ENCODE measurements at places on chromosomes 13 and 19.

DNA sequence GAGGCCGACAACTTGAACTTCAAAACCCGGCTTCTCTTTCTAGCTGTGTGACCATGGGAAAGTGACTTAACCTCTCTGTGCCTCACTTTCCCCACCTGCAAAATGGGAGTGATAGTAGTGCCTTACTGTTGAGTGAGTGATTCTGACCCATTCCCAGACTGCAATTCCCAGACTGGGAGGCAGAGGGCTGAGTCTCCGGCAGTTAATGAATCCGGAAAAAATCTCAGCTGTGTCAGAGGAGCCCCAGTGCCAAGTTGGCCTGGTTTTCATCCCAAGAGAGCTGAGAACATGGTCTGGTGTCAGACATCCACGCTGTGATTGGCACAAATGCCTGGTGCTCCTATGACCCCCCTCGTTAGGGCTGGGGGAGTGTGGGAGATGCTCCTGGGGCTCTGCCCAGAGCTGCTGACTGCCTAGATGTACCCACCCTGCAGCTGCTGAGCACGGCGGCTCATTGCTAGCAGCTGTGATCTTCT, 50.0 kb downstream of the PIN1 start:
- no peak for DNase-seq

DNA sequence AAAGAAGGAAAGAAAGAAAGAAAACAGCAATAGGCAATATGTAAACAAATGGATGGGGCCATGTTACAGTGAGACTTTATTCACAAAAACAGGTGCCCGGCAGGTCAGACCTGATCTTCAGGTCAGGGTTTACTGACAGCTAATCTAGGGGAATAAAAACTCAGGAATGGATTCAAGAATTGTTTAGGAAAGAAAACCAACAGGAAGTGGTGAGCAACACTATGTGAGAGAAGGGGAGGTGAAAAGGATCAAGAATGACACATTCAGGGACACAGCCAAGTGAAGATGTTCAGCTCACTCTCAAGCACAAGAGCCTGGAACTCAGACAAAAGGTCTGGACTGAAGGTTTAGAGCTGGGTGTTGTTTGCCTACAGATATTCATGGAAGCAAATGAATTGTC, 244.5 kb downstream of the EFNB2 start:
- no peak for DNase-seq

DNA sequence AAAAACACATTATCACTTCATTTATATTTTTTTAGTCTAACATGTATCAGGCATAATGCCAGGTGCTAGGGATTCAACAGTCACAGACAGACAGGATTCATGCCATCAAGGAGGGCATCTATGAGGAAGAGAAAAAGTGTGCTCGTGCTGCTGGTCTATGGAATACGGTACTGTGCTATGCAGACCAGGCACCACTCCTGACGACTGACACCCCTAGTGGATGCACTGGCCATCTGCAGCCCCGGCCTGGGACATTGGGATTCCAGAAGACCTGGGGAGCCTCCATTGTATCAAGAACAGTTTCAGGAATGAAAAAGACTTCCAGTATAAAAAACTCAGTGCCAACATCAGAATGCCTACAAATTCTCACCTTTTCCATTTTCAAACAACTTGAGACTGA, 94.0 kb downstream of the KLF12 start:
- no peak for DNase-seq

DNA sequence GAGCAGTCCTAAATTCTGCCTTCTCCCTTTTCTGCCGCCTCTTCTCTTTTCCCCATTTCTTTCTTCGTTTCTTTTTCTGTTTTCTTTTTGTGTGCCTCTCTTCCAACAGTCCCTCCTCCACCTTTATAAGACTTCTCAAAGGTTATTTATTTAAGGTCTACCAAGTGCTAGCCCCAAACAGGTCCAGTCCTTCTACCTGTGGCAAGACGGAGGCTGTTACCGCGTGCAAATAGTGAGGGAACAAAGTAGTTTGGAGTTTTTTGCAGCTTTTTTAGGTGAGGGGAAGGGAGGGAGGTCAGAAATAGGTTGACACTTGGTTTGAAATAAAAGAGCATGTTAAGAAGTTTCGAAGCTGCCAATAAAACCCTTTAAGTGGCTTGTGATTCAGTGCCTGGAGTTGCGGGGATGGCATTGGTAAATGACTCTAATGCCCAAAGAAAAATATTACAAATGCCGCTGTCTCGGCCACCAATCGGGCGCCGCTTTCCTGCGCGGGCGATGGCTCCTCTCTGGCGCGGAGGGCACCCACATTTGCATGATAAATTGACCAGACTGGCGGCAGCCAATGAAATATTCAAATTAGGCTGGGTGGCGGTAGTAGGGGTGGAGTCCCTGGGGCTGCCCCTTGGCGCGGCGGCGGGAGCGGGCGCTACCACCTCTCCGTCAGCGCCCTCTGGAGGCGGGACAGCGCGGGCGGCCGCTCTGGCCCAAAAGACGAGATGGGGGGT, 7.5 kb upstream of the TSHZ3 start:
- DNase-seq, result no peak

GRCh38 chr13:94033830-94034642, 445.4 kb downstream of the DCT start:
- no peak for DNase-seq

DNA sequence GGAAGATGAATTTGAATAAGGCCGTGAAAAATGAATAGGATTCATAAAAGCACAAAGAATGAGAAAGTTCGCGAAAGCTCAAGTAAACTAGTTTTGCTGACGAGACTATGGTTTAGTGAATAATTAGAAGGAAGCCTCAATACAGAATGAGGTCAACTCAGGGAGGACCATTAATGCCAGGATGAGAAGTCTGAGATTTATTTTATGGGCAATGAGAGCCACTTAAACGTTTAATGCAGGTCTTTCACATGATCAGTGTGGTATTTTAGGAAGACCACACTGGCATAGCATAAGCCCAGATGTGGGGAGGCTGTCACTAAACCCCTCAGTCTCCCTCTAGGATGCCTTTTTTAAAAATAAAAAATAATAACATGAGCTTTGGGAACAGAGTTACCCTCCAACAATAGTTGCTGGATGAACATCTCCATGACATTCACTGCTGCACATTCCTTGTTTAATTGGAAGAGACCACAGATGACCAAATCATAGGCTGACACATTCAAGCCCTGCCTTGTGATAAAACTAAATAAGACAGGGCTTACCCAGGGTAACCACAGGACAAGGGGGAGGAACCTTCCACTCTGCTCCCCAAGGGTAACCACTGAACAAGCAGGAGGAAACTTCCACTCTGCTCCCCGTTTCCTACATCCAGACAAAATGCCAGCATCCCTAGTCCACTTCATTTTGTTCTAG, 43.6 kb upstream of the LSM14A start:
- DNase-seq, result no peak

GRCh38 chr13:23518231-23518630, 52.0 kb upstream of the TNFRSF19 start:
- no peak for DNase-seq

DNA sequence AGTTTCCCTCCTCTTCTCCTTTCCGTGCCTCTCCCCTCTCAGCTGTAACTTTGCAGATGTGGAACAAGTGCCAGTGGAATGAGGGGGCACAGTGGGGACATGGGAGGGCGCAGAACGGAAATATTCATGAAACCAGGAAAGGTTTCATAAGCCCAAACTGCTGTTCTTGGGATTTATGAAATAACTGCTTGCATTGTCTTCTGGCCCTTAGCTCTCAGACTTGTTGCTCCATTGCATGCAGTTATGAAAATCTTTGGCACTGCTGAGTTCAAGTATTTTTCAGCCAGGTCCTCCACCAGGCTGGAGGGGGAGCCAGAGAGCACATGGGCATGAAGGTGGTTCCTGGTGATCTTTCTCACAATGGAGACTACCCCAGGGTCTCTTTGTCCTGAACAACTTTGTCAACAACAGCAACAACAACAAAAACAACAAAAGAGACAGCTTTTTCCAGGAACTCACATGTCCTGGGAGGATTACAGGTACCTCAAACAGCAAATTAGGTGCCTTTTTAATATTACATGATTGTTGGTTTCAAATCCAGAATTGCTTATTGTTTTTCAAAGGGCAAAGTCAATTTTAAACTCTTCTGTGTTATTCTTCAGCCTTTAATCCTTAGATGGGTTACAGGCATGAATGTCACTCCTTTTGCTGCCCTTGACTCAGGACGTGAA, 1.5 kb downstream of the RGCC start:
- no peak for DNase-seq

- no peak for DNase-seq
Measured at GRCh38 chr13:73096638-73097037, 37.8 kb downstream of the KLF5 start.

DNA sequence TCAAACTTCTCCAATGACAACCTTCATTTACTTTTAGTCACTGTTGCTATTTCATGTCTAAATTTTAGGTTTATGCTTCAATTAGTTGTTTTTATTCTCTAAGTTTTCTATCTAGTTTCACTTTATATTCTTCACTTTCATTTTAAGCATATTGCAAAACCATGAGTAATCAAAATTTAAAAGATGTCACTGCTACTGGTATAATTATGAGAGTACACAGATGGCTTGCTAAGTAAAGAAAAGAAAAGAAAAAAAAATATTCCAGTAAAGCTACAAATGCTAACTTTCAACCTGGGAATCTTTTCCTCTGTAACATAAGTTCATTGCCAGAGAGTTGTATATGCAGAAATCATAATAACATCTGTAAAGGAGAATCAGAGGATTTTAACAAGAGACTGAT, 1624.7 kb downstream of the PCDH9 start:
- no peak for DNase-seq

GRCh38 chr13:99506634-99507033, 5.4 kb downstream of the TM9SF2 start:
- DNase-seq, result no peak

DNA sequence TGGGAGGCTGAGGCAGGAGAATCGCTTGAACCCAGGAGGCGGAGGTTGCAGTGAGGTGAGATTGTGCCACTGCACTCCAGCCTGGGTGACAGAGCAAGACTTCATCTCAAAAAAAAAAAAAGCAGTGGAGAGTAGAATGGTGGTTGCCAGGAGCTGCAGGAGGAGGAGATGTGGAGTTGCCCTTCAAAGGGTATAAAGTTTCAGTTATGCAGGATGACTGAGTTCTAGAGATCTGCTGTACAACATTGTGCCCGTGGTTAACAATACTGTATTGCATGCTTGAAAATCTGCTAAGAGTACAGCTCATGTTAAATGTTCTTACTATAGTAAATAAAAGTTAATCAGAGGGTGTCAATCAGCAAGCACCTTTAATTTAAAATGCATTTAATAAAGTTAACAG, 28.4 kb upstream of the LATS2 start:
- DNase-seq, result no peak

- no peak for DNase-seq
Measured at GRCh38 chr13:38647312-38647711, 39.6 kb upstream of the FREM2 start.

DNA sequence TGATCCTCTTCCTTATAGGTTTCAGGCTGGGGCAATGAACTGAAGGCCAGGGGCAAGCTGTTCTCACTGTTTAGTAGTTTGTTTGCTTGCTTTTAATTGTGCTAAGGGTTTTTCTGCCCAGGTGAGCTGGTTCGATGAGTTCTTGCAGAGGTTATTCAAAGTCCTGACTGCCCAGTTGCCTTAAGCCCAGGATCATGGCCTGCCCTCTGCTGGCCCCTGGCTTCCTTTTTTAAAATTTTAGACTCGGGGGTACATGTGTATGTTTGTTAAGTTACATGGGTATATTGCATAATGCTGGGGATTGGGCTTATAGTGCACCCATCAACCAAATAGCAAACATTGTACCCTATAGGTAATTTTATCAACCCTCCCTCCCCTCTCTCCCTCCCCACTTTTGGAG, 65.7 kb downstream of the ZNF536 start:
- no peak for DNase-seq

- no peak for DNase-seq
Measured at GRCh38 chr19:15072930-15073647, 8.9 kb upstream of the OR1I1 start.

DNA sequence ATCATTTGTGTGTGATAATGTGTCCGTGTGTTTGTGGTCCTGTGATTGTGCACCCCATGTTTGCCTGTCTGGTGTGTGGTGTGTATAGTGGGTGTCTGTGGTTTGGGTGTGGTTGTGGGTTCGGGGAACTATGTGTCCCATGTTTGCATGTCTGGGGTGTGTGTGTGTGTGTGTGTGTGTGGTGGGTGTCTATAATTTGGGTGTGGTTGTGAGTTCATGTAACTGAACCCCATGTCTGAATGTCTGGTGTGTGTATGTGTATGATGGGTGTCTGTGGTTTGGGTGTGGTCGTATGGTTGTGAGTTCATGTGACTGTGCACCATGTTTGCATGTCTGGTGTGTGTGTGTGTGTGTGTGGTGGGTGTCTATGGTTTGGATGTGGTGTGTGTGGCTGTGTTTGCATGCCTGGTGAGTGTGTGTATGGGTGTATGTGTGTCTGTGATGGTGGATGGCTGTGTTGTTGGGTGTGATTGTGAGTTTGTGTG, 11.1 kb upstream of the NFIX start:
- no peak for DNase-seq

GRCh38 chr19:51466723-51467122, 8.5 kb upstream of the SIGLEC8 start:
- no peak for DNase-seq

DNA sequence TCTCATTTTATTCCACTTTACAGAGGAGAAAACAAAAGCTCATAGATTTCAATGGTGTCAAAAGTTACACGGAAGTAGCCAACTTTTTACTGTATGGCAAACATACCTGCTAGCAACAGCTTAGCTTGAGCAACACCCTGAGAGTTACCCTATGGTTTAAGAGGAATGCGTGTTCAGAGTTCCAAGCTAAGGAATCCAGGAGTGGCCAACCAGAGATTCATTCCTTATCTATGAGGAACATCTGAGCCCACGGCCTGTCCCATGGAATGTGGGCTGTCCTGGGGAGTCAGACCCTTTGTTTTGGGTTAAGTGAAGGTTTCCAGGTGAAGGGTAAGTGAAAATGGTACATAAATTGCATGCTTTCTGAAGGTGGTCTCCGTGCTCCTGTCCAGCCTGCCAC, 67.5 kb downstream of the STARD13 start:
- no peak for DNase-seq

- DNase-seq, result no peak
Measured at GRCh38 chr13:78998630-78999315, 339.8 kb upstream of the OBI1 start.

DNA sequence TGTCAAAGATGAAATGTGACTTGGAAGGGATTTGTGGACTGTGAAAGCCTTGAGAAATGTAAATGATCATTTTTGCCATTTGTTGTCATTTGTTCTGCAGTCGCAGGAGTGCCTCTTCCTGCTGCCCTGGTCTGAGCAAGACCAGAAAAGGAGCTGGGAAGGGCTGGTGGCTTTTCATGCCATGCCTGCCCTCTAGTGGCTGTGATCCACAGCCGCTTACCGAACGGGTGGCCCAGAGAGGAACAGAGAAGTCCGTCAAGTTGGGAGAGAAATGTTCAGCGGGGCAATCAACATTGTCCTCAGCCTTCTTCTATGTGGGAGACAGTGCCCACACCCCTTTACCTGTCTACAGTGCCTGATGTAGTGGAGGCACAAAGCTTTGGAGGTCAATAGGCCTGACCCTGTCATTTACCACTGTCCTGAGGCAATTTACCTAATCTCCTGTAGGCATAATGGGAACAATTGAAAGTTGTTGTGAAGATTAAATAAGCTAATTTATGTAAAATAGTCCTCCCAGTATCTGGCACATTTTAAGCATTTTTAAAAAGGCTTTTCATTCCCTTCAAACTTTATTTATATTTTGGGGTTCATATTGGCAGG, 224.5 kb downstream of the B3GLCT start:
- DNase-seq, result no peak

- DNase-seq, result no peak
Measured at GRCh38 chr13:39692660-39693438, 37.4 kb downstream of the COG6 start.

- no peak for DNase-seq
Measured at GRCh38 chr13:114132419-114133121, at the start of gene RASA3. Gene RASA3, minus strand, starts transcription at chr13:114132623. Its CDS starts 134 bp downstream, at chr13:114132489.

All from cortex of kidney (tissue), 1 donor.